T-helper 9 cell (primary cell): ENCODE measurements at places on chromosomes 2 and 18.

DNA sequence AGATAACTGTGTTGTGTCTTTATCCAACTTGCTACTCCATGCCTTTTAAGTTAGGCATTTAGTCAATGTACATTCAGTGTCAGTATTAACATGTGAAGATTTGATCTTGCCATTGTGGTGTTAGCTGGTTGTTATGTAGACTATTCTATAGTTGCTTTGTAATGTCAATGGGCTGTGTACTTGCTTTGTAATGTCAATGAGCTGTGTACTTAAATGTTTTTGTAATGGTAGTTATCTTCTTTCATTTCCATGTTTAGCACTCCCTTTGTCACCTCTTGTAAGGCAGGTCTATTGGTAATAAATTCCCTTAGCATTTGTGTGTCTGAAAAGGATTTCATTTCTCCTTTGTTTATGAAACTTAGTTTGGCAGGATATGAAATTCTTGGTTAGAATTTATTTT lies 53.4 kb downstream of the MC4R start:
- no peak for DNase-seq

GRCh38 chr18:79624356-79625170 lies 55.0 kb upstream of the CTDP1 start:
- DNase-seq: no peak

DNA sequence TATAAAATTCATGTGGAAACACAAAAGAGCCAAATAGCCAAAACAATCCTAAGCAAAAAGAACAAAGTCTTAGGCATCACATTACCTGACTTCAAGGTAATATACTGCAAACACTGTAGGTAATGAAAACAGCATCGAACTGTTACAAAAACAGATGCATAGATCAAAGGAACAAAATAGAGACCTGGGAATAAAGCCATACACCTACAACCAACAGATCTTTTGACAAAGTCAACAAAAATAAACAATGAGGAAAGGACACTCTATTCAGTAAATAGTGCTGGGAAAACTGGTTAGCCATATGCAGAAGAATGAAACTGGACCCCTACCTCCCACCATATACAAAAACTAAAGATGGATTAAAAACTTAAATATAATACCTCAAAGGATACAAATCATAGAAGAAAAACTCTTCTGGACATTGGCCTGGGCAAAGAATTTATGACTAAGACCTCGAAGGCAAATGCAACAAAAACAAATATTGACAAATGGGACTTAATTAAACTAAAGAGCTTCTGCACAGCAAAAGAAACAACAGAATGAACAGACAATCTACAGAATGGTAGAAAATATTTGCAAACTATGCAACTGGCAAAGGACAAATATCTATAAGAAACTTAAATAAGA lies 218.0 kb downstream of the PHLPP1 start:
- no peak for DNase-seq

DNA sequence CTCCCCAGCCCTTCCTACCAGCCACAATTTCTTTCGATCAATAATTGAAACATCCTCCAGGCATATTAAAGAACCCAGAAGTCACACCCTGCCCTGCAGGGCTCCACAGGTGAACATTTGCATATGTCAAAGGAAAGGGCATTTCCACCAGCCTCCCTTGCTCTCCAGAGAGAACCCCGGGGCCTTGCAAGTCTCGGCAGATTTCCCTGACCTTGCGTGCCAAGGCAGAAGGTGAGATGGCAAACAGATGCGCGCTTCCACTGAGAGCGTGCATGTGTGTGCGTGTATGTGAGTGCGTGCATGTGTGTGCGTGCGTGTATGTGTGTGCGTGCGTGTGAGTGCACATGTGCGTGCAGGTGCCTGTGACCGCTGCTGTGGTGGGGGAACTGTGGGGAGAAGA lies 120.3 kb downstream of the INO80D start:
- DNase-seq: no peak

DNA sequence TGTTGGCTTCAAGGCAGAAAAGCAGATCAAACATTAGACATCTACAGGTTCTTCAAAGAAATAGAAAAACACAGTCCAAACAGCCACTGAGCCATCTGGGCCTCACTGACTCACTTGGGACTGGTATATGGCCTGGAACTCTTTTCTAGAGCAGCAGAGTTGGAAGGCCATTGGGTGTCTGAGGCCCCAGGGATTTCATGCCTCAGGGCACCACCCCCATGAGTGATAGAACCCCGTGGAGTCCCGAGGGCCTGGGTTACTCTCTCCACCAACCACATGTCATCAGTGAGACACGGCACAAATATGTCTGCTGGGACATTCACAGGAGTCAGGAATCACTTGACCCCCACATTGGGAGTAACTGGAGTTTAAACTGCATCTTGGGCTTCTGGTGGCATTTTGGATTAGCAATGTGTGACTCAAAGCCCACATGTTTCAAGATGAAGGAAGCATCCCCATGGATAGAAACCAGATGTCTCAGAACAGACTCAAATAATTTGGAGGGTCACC lies 44.0 kb downstream of the CAPN13 start:
- DNase-seq: no peak

DNA sequence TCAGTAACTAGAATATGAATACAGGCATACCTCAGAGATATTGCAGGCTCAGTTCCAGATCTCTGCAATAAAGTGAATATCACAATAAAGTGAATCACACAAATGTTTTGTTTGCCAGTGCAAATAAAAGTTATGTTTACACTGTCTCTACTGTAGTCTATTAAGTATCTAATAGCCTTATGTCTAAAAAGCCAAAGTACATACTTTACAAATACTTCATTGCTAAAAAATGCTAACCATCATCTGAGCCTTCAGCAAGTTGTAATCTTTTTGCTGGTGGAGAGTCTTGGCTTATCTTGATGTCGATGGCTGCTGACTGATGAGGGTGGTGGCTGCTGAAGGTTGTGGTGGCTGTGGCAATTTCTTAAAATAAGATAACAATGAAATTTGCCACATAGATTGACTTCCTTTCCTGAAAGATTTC lies 159.4 kb downstream of the MYO1B start:
- DNase-seq: no peak

- no peak for DNase-seq
Measured at GRCh38 chr2:239991689-239992314, 33.3 kb downstream of the NDUFA10 start.

GRCh38 chr2:46390901-46391395 lies 88.4 kb upstream of the TMEM247 start:
- no peak for DNase-seq

- DNase-seq: no peak
Measured at GRCh38 chr18:74250131-74250530, 41.6 kb downstream of the CYB5A start.
